Right ventricle myocardium superior (tissue), 1 donor: ENCODE measurements at places on chromosomes 7 and 10. TPM values are rescaled to one million over a fixed set of nuclear protein-coding genes. Genes with fewer than 3 reads are reported as not detected.

GRCh38 chr10:57849691-57850357 lies 417.9 kb downstream of the IPMK start:
- DNase-seq, result no peak

DNA sequence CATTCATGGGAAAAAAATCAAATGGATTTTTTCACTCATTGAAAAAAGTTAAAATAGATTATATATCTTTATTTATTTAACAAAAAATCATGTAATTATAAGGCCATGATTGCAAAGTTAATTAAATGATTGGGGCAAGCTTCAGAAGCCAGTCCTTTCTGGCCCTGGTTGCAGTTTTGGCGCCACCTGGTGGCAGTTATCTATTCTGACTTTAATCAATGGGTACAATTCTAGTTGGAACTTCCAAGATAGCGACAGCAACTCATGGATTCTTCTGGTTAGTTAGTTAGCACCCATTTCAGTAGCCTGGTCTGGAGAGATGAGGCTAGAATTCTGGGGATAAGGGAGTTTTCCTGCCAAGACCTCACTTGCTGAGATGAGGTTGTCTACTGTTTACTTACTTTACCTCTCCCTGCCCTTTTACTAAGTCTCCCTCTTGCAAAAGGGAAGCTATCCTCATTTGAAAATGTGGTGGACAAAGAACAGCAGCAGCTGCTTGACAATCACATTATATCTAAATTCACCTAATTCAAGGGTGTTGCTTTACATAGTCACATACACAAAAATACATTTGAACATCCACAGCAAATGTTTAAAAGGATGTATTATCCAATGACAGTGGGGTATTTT lies 42.3 kb downstream of the NOC3L start:
- DNase-seq, result peak; percentile 61

DNA sequence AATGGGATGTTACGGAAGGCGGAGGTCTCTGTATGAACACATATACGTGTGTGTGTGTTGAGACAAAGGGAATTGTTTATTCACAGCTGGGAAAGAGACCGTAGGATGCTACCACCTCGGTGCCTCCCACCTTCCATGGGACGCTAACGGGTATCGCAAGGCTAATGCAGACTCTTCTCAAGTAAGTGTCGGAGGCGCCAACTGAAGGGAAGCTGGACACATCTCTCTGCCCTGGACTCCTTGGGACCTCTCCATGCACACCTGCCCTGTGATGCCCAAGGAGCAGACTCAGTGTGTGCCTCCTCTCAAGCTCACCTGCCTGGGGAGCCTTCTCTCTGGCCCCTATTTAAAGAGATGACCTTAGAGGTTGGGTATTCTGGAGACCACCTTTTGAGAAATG lies 230.9 kb downstream of the DNAJB6 start:
- no peak for DNase-seq

ATP5MK gene
- total RNA-seq, result 1,162 TPM

DNA sequence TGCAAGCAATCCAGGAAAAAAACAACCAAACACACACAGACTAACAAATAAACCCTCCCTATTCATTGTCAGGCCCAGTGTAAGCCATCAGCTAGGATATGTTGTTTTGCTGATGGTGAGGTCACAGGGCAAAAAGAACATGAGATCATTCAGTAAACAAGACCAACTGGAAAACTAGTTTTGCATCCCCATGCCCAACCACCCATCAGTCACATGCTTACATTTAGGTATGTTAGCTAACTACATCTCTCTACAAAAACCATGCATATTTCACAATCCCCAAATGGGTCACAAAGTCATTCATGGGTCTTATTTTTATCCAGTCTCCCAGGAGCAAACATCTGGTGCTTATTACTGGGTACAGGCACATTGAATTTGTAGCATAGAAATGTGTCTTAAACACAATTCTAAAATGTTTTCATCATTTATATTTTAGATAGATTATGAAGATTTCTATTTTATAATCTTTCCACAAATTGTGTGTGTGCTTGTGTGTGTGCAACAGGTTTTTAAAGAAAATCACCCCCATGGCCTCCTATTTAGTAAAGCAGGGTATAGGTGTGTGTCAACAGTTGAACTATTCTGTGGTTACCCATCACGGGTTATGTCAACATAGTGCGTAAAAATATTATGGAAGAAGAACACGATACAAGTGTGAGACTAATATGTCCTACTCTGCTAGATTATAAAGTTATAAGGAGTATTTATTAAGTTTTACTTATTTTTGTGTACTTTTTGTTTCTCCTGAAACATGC lies 103.8 kb upstream of the AKR1E2 start:
- DNase-seq, result no peak

DNA sequence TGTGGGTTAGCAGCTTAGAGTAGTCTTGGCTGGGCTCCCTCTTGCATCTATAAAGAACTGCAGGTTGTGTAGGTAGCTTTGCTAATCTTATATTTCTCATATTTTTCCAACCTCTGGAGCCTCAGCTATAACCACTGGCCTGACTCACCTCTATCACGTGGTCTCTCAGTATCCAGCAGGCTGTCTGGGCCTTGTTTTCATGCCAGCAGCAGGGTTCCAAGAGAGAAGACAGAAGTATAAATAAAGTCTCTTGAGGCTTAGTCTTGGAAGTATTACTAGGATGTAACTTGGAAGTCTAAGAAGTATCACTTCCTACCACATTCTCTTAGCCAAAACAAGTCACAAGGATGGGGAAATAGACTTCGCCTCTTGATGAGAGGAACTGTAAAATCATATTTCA lies 73.3 kb downstream of the WIPF3 start:
- peak; percentile 48 for DNase-seq

CSTF2T gene
- 21.1 TPM for total RNA-seq

PNLIP gene
- total RNA-seq, result not detected

- no peak for DNase-seq
Observed at GRCh38 chr7:67022511-67022910, 25.9 kb downstream of the TYW1 start.

AMZ1 gene
- 0.08 TPM for total RNA-seq

SPDYE1 gene
- not detected for total RNA-seq

GRCh38 chr7:12888717-12889116 lies 201.3 kb downstream of the ARL4A start:
- DNase-seq, result no peak
